ENCODE measurements at places on chromosomes 6 and 20. TPM values are rescaled to one million over a fixed set of nuclear protein-coding genes. Genes with fewer than 3 reads are reported as not detected.

DNA sequence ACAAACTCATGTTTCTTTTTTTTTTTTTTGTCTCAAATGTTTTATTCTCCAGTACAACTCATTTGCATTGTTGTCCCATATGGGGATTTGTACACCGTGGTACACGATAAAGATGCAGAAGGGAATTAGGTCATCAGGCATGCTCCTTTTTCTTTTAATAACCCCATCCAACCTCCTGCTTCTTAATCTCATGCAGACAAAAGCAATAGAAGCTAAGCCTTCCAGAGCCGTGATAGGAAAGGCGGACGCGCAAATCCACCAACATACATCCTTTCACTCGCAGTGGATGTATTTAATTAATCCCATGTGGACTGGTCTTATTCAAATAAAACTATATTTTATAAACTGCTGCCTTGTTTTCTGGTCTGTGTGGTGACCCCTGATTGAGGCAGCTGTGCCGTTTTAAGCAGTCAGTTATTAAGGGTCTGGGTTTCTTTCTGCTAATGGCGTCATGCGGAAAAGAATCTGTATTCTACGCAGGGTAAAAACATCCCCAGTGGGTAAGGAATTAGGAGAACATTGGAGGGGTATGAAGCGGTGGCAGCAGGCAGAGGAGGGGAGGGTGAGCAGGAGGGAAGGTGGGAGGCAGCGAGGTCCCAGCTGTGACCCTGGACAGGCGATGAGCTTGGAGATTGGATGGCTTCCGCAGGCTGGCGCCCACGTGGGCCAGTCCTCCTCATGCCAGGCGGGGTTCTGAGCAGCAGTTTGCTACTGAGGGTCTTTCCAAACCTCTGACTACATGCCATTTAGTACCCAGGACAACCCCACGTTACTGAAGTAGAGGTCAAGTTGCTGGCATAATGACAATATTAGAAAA lies 172.8 kb downstream of the LINC00237 start:
- DNase-seq, result no peak

- no peak for DNase-seq
Measured at GRCh38 chr6:114310053-114310452, 32.8 kb downstream of the HS3ST5 start.

- peak; percentile 25 for DNase-seq
Measured at GRCh38 chr20:21027569-21027968, 78.6 kb downstream of the LINC00237 start.

- DNase-seq, result no peak
Measured at GRCh38 chr20:62186887-62187866, 4.3 kb downstream of the MTG2 start.

The NMBR gene
- not detected for total RNA-seq
